Left ventricle myocardium inferior (tissue), 1 donor: ENCODE measurements at places on chromosomes 3 and 15.

DNA sequence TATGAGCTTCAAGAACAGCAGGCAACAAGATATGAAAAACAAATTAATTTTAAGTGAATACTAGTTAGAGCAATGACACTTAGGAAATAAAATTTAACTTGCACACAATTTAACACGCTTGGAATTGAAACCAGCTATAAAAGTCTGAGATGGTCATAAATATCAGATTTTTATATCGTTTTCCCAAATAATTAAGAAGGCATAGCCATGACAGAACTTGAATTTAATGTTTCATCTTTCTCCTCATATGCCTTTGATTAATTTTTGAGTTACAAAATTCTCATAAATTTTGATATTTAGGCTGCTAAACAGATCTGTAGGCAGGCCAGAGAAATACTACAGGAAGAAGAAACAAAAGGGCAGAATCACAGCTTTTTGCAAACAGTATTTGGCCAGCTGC is 38.5 kb downstream of the CD200R1L start:
- no peak for DNase-seq

DNA sequence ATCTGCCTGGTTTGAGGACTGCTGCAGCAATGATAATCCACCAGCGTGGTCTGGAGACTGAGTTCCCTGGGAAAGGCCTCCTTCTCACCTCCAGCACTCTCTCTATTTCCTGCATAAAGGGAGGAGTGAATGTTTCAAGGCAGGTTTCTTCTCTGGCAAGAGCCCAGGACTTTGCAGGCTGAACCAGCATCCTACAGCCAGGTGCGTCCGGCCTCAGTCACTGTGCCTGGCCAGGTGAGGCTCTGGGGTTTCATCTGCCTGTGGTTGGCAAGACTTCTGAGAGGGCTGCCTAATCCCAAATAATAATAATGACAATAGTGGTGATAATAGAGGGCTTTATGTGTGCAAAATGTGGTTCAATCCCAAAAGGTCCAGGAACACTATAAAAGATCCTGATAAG is 269.0 kb upstream of the TBC1D5 start:
- no peak for DNase-seq

GRCh38 chr3:183808355-183808754 is 17.0 kb downstream of the MAP6D1 start:
- DNase-seq: no peak

DNA sequence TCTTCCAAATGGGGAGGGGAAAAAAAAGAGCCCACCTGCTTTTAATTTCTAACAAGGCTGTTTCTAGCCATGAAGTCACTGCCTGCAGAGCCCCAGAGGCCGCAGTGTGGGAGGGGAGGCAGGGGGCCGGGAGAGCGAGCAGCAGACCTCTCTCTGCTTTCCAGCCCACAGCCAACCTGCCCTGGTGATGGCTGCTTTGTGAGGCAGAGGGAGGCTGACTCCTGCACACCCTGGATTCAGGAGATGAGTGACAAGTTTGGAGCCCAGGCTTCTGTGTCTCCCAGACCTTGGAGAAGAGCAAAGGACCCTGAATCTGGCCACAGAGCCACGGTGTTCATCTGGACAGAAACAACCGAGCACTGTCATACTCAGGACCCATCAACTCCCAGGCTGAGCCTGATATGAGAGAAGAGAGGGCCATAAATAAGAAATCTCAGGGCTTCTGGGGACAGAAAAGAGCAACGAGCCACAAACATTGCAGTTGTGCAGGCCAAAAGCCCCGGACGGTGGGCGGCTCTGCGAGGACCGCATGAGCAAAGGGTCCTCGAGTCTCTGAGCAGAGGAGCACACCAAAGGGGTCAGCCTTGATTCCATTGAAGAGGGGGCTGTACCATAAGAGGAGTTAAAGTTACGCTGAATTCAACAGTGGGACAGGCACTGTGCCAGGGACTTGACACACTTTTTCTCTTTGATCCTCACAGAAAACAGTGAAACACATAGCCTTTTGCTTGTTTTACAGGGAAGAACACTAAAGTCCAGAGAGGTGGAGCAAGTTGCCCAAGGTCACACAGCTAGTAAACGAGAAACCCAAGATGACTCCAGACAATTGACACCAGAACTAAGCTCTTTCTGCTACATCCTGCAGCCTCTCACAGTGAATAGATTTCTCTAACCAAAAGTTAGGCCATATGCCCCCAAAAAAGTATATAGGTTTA is 97.2 kb downstream of the SEMA5B start:
- no peak for DNase-seq

- peak; percentile 64 for DNase-seq
These were observed 36.5 kb upstream of the SPTBN5 start for GRCh38 chr15:41930221-41930866.

DNA sequence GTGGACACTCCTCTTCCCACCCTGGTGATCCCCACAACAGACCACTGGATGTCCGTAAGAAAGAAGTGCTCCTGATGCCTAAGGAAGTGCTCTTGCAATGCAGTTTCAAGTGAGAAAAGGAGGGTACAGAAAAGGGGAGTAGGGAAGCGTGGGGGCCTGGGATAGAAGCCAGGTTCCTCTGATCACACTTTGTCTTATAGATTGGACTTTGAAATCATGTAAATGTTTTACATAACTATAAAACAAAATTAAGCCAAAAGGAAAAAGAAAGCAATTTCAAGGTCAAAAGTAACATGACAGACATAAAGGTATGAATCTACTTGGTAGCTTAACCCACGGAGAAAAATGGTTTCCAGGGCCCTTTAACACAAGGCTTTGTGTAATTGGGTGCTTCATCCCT is 107.3 kb upstream of the TRPM1 start:
- DNase-seq: no peak

- no peak for DNase-seq
These were observed 156.3 kb downstream of the WNT5A start for GRCh38 chr3:55330756-55331155.

DNA sequence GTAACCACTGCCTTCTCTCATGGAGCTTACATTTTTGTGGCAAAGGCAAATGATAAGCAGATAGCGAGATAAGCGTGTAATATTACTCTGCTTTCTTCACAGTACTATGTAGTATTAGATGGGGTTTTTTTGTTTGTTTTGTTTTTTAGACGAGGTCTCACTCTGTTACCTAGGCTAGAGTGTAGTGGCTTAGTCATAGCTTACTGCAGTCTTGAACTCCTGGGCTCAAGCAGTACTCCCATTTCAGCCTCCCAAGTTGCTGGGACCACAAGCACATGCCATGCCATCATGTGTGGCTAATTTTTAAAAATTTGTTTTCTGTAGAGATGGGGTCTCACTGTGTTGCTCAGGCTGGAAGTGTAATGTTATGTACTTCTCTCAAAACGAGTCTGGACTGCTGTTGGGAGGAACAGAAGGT is 22.9 kb downstream of the MBNL1 start:
- no peak for DNase-seq

- DNase-seq: no peak
These were observed 59.4 kb downstream of the HACD2 start for GRCh38 chr3:123525433-123525832.

GRCh38 chr15:51678096-51678495 is 3.2 kb upstream of the SCG3 start:
- no peak for DNase-seq

DNA sequence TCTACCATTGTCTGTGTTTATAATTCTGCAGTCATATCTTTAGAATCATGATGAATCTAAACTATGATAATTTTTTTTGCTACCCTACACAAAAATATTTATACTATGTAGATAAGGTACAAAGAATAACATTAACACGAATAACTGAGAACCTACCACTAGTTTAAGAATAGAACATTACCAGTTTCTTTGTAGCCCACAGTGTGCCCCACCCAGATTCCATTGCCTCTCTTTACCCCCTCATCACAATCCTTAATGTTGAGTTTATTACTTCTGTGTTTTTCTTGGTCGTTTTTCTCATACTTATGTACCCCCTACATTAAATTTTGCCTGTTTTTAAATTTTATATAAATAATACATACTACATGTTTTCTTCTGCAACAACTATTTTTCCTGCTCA is 140.5 kb downstream of the BBX start:
- DNase-seq: no peak

- DNase-seq: no peak
These were observed 18.5 kb downstream of the NPHP3 start for GRCh38 chr3:132703733-132704132.

GRCh38 chr3:161275919-161276318 is 54.8 kb downstream of the NMD3 start:
- no peak for DNase-seq

GRCh38 chr3:112395181-112395895 is 62.4 kb downstream of the CD200 start:
- DNase-seq: no peak

- peak; percentile 36 for DNase-seq
These were observed 284.9 kb downstream of the UACA start for GRCh38 chr15:70478251-70478990.

DNA sequence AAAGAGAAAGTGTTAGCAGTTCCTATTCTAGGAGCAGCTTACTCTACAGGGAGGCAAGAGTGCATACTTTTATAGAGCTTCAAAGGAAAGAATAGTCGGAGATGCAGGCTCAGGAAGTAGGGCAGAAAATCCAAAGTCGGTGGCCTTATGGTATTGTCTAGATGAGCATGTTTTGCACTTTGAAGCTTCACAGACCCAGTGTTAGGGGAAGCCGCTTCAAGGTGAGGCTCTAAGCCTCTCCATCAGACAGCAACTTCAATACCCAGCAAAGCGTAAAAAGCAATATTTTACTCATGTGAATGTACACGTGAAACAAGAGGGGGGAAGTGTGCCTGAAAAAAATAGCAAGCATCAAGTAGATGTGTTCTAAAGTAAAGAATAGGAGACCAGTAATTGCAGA is 125.6 kb upstream of the RASGRP1 start:
- DNase-seq: no peak

- DNase-seq: no peak
These were observed 92.9 kb downstream of the APBA2 start for GRCh38 chr15:28978661-28979060.

DNA sequence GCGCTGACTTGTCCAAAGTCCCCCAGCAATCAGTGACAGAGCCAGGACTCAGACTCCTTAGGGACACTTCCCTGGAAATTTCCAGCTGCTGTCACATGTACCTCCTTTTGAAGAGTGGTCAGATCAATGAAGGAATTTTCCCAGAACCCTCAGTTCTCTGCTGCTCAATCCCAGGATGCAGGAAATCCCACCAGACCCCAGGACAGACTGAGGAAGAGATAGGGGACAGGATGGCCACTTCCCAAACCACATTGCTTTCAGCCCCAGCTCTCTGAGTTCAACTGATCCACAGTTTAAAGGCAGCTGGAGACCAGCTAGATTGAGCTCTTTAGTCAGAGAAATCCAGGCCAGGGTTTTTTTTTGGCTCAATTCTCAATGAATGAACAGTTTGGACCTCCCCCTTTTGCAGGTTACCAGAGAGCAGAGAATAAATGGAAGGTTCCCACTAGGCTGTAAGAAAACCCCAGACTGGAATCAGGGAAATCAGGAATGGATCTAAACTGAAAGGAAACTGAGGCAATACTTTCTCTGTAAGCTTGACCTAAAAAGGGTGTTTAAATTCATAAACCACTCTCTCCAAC is 1.5 kb downstream of the CYP1A1 start:
- no peak for DNase-seq

GRCh38 chr15:57133127-57133968 is 214.9 kb downstream of the TCF12 start:
- DNase-seq: no peak

DNA sequence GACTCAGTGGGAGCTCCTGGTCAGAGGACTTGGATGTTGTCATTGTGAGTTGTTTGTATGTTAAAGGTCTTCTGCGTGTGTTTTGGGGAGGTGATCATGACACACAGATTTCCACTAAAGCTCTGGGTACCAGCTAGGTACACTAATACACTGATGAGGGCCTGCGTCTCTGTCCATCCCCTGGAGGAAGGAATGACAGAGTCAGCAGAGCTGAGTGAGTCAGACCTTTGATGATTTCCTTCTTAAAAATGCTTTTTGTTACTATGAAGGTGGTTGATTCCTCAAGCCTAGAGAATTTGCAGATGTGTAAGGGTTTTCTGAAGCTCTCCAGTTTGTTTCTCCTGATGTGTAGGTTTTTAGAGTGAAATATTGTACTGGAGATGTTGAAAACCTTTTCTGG is 424.1 kb upstream of the TPM1 start:
- DNase-seq: no peak

DNA sequence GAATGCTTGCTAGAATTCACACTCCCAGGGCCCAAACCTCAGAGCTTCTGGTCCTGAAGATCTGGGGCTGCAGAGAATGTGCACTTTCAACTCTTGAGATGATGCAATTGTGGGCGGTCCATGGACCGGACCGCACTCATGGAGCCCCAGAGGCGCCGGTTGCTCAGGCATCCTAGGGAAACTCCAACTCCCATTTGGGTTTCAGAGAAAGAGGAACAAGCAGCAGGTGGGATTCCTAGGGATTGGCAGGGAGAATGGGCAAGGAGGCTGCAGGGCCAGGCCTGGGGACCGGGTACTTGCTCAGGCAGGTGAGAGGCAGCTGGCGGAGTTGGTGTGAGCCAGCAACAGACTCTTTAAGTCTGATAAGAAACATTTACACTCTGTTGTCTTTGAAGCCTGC is 3.5 kb downstream of the NOX5 start:
- no peak for DNase-seq

- DNase-seq: no peak
These were observed 32.2 kb downstream of the SLC24A1 start for GRCh38 chr15:65653801-65654521.

- DNase-seq: no peak
These were observed 127.5 kb upstream of the STRIT1 start for GRCh38 chr3:155420881-155421486.

GRCh38 chr15:58770519-58770856 is 614 bp upstream of the MINDY2 start:
- DNase-seq: no peak

- DNase-seq: peak; percentile 46
These were observed 1.3 kb downstream of the MAGI1 start for GRCh38 chr3:66037330-66037985.

DNA sequence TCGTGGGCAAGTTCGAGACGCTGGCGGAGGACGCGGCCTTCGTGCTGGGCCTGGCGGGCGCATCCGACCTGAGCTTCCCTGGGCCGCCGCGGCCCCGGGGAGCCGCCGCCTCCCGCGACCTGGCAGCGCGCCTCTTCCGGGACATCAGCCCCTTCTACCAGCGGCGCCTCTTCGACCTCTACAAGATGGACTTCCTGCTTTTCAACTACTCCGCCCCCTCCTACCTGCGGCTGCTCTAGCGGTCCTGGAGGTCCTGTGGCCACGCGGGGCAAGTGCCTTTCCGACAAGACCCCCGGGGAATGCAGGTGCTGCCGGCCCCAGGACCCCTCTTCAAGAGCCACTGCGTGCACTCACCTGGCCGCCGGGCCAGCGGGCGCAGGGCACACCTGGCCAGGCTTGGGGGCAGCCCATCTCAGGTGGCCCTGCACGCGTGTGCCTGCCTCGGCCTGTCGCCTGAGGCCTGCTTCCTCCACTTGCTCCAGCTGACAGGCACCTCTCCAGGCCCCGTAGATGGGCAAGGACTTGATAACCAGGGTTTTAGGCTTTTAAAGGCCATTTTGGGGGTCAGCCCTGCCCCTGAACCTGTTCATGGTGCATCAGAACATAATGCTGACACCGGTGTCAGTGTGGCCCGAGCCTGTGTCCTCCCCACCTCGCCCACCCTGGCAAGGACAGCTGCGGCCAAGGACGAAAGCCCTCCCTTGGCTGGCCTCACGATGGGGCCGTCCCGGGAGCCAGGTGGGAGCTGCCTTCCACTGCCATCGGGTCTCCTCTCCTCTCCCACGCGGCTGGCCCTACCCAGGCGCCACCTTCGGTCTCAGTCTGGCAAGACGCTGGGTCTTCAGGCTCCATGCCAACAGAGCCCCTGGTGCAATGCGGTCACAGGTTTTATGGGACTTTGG is 16.1 kb downstream of the C3orf22 start:
- DNase-seq: no peak
